ENCODE measurements at places on chromosomes 11 and 22. TPM values are rescaled to one million over a fixed set of nuclear protein-coding genes. Genes with fewer than 3 reads are reported as not detected.

GRCh38 chr22:38853196-38853651 is 9.4 kb upstream of the NPTXR start:
- DNase-seq = no peak

- DNase-seq = no peak
Observed at GRCh38 chr22:25750569-25751173, 8.7 kb downstream of the MYO18B start.

- no peak for DNase-seq
Observed at GRCh38 chr11:130040281-130040940, 29.3 kb upstream of the APLP2 start.

Gene TRPM5
- total RNA-seq = not detected

DNA sequence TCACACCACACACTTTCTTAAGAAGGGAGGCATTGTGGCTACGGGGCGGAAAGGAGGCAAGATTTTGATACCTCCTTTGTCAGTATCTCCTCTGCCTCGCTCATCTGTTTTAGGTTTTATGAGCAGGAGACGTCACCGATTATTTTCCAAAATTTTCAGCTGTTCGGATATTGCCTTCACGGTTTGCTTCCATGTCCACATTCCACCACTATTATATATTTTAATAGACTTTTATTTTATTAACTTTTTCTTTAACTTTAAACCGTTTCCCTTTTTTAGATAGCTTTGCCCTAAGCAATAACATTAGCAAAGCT is 33.7 kb upstream of the CREB3L1 start:
- no peak for DNase-seq

- no peak for DNase-seq
Observed at GRCh38 chr11:134346976-134347350, 15.2 kb downstream of the GLB1L2 start.

- DNase-seq = no peak
Observed at GRCh38 chr11:20451568-20451967, 64.1 kb downstream of the PRMT3 start.

Gene GAB2
- total RNA-seq = 50.6 TPM

DNA sequence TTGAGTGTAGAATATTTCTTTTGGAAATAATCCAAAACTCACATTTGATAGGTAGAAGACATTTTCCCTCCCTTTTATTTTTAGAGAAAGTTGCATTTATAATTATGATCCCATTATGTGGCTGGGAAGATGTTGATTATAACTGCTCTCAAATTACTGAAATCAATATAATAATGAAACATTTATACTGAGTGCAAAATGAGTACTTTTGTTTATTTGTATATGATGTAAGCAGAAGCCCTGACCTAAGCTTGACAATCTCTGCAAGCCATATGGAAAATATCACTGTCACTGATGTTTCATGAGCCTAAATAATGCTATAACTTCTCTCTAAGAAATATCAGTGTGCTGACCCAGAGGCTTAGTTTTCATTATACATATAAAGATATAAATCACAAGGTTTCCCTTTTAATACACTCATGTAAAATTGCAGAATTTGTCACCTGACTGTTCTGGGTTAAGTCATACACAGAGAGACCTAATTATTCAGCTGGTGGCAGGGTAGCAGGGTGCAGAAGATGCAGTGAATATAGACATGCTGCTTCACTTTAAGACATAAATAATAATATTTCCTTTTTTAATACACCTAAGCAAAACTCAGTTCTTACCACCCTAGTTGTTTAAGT is 99.2 kb downstream of the BBOX1 start:
- DNase-seq = no peak

DNA sequence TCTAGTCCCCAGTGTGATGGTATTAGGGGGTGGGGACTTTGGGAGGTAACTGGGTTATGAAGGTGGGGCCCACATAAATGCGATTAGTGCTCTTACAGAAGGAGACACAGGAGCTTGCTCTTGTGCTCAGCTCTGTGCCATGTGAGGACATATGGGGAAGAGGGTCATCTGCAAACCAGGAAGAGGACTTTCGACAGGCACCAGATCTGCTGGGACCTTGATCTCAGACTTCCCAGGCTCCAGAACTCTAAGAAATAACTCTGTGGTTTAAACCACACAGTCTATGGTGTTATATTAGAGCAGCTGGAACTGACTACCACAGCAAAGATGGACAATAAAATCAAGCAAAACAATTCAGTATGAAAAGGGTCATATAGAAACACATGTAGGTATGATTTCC is 26.7 kb downstream of the NNMT start:
- no peak for DNase-seq

GRCh38 chr22:41947424-41948080 is 600 bp upstream of the CENPM start:
- DNase-seq = no peak

- no peak for DNase-seq
Observed at GRCh38 chr11:134100171-134100570, 31.3 kb downstream of the JAM3 start.

DNA sequence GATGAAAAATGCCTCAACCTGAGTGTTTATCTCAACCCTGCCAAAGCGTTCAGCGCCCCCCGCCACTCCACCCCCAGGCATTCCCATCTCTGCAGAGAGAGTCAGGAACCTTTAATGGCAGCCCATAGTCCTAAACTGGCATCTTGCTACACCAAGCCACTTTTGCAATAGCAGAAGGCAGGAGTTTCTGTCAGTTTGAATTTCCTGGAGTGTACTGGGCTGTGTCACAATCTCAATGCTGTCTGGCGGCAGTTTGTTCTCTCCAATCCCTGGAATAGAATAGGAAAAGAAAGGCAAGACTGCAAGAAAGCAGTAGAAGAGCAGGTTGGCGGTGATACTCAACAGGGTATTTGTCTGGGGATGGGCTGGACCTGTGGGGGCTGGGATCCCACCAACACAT is 32.9 kb upstream of the FLI1 start:
- no peak for DNase-seq

GRCh38 chr22:37557321-37558001 is 2.8 kb upstream of the CDC42EP1 start:
- DNase-seq = no peak

Gene MS4A6A
- 4.3 TPM for total RNA-seq

GRCh38 chr11:131462622-131463021 is 92.2 kb downstream of the NTM start:
- no peak for DNase-seq

Gene TENM4
- total RNA-seq = under 0.01 TPM

- DNase-seq = peak; percentile 49
Observed at GRCh38 chr11:96054870-96055705, 131.2 kb upstream of the MTMR2 start.

GRCh38 chr11:790721-791564 is 1.1 kb upstream of the CEND1 start:
- no peak for DNase-seq

DNA sequence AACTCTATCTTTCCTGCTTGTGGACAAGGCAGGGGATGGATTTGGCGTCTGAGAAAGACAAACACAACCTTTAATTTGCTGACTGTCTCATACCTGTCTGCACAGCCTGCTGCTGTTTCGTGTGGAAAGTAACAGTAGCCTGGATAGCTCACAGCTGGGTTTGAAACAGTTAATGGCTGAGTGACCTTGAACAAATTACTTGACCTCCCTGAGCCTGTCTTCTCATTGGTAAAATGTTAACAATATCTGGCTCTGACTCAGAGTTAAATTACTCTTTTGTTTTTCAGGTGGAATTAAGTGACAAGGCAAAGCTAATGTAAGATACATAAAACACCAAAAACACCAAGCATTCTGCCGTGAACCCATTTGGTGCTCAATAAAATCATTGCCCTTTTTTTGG is 41.1 kb upstream of the ADA2 start:
- no peak for DNase-seq
